ENCODE measurements at places on chromosomes 11 and 22.

DNA sequence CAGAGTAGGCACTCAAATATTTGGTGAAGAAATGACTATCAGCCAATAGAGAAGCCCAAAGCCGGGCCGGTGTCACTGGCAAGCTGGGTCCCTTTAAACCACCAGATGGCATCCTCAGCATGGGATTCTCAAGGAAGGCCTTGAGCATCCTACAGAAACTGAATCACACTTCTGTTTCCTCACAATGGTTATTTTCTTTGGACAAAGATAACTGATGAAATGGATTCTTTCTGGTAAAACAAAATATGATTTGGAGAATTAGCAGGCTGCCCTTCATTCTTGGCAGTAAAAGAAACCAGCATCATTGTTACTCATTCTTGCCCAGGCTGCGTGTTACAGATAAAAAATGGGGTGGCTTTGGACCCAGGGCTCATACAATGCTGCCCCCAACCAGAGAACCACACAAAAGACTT lies 30.3 kb upstream of the ASPHD2 start:
- peak; percentile 63 for DNase-seq

- no peak for DNase-seq
These were observed 4.1 kb upstream of the HBG2 start for GRCh38 chr11:5258543-5259262.

- DNase-seq: no peak
These were observed 7.1 kb upstream of the MUC15 start for GRCh38 chr11:26578998-26579661.

GRCh38 chr11:132881622-132882021 lies 650.7 kb downstream of the OPCML start:
- DNase-seq: no peak

GRCh38 chr11:63448646-63449045 lies 42.3 kb downstream of the PLAAT5 start:
- no peak for DNase-seq

DNA sequence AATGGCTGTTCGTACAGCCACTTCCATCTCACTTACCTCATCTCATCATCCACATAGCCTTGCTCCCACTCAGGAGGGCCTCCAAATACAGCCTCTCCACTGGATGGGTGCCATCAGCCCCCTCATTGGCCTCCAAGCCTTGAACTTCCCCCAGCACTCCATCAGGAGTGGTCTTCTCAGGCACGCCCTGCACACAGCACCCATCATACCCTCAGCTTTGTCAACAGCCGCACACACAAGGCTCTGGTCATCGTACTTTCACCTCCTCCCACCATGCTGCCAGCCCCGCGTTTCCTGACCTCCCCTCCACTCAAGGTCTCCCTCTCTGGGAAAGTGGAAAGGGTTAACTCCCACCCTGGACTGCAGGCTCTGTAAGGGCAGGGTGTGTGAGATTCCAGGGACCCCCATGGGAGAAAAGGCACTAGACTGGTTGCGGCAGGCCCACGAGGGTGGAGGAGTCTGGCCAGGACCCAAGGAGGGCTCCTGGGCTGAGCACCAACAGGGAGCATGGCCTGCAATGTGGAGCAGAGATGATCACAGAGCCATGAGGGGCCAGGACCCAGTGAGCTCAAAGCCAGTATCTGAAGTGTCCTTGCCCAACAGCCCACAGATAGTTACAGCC lies 21.0 kb upstream of the SCARF2 start:
- DNase-seq: no peak

DNA sequence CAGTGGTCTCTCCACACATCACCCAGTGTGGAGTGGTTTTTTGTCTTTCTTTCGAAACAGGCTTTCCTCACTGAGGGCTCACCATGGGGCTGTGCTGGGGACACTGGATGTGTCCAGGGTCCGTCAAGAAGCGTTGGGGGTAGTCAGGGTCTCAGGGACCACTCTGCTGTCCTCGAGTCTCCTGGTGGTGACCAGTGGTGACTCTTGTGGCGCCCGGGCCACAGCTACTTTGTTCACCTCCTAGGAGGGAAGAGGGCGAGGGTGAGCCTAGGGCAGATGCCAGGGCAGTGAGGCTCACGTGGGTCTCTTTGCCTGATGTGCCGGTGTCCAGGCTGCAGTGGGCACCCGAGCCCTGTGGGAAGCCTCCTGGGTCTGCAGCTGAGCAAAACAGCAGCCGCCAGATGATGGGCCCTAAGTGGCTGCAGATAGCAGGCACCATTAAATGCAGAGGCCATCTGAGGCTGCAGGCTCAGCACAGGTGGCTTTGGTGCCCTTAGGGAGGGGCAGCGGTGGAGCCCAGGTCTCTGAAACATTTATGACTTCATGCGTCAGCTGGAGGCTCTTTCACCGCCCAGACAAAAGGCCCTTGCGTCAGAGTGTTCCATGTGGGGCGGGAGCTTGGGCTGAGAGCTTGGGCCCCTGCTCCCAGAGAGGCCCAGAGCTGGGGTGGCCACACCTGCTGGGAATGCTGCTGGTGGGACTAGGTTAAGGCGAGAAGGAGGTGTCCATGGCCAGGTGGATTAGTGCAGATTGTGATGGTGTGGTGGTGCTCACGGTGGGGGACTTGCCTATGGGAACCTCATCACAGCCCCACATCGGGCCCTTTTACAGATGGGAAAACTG lies 29.5 kb downstream of the KCNQ1 start:
- DNase-seq: no peak

Data from activated naive CD4-positive, alpha-beta T cell treated with Interleukin-2 at 50 U/mL for 16 hours (primary cell).